COLO829 (cell line): ENCODE measurements at places on chromosomes 5 and 9.

DNA sequence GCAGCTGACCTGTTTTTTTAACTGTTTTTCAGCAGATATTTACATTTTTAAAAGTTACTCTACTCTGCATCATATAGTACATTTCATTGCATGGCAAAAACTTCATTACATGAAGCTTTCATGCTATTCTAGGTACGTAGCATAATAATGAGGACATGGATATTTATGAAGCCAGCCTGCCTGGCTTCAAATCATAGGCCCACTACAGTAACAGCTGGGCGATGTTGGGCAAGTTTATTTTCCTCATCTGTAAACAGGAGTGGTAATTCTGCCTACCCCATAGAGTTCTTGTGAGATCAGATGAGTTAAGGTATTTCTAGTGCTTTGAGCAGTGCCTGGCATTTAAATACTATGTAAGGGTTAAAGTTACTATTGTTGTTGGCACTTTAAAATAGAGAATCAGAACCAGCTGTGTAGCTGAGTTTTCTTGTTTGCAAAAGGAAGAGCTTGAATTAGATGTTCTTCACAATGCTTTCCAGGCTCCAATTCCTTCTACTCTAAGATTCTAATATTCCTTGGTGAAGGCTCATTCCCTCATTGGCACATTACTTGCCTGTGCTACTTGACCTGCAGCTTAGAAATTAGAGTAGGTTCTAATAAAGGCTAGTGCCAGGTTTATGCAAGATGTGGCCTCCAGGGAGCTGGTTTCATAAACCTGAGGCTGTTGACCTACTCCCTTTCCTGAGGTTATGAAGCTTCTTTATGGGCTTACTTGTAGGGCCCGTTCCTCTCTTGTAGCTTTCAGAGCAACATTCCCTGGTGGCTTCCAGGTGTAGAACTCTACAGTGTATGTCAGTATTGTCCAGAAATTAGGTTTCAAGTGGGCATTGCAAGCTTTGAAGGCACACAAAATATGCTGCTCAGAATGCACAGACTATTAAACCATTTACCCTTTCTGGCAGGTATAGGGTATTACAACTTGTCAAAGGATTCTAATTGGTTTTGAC lies 14.5 kb downstream of the ANP32B start:
- DNase-seq = no peak

DNA sequence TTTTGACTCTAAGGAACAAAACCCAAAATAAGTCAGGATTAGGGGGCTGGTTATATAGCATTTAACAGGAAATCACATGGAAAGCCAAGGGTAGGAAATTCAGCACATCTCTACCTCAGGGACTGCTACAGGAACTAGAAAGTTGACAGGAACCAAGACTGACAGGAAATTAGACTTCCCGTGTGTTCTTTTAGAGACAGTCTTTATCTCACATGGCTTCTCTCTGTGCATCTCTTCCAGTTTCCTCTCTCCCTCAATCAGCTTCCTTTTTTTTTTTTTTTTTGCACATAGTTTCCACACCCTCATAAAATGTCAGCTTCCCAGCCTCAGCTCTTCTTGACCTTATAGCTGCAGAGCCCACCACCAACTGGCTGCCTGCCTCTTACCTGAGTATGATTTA lies 4.8 kb downstream of the RECK start:
- no peak for DNase-seq

- peak; percentile 69 for DNase-seq
Measured at GRCh38 chr9:31119890-31120454, 1264.5 kb upstream of the ACO1 start.

- peak; percentile 14 for DNase-seq
Measured at GRCh38 chr5:180315762-180316212, 23.9 kb upstream of the MAPK9 start.

DNA sequence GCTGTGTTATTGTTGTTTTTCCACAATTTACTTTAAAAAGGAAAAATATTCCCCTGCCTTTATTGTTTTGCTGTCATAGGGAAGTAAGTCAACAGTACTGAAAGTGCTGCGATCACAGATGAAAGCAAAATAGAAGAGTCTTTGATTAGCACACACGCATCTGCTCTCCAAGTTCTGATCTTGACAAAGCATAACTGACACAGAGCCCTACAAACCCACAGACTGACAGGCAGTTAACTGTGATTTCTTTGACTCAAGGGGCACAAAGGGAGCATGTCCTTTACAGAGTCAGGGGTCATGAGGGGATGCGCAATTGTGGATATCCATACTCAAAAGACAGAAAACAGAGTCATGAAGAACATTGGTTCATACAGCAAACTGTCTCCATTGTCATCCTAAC lies 123.7 kb downstream of the SNCAIP start:
- DNase-seq = no peak

DNA sequence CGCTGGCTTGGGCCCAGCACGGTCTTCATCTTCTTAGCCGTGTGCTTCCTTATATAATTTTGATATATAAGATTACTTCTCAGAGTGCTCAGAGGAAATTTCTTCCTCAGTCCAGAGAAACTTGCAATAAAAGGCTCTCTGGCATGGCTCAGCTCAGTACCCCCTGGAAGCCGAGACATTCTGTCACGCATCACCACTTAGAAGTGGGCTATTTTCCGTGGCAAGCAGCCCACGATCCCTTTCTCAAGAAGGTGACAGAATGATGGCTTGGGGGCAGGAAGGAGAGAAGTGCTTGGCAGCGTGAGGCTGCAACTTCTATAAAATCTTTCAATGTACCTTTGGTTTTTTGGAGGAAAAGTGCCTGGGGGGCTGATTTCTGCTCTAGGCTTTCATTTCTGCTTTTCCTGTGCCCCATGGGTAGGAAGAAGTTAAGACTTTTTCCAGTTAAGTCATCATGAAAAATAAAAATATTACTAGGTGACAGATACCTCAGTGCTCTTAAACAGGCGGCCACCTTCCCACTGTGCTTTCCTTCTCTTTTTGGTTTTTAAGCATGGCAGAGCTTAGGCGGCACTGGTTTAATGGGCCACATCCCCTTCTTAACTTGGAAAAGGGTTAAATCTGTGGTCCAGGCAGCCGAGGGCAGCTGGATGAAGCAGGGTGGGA lies 104.6 kb downstream of the MVB12B start:
- no peak for DNase-seq

DNA sequence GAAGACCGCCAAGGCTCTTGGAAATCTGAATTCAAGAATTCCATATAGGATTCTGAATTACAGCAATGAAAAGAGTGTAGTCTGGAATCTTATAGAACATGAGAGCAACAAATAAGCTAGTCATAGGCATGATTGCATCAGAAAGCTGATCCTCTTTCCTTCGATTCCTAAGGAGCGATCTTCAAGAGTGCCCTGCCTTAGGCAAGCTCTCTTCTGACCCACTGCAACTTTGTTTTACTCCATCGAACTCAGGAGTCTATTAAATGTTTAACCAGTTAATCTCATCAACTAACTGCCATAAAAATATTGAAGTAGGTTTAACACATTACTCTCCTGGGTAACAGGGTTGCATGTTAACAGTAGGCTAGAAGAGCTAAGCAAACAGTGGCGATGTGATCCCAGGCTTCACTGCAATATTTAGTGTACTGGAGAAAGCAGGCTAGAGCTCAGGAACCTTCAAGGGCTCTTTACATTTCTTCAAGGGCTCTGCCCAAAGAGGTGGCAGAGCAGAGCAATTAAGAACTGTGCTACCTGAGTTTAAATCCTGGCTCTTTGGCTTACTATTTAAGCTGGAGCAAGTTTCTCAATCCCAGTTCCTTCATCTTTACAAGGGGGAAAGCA lies 146.3 kb downstream of the RORB start:
- no peak for DNase-seq

GRCh38 chr5:148897842-148898241 lies 71.4 kb downstream of the ADRB2 start:
- DNase-seq = no peak

DNA sequence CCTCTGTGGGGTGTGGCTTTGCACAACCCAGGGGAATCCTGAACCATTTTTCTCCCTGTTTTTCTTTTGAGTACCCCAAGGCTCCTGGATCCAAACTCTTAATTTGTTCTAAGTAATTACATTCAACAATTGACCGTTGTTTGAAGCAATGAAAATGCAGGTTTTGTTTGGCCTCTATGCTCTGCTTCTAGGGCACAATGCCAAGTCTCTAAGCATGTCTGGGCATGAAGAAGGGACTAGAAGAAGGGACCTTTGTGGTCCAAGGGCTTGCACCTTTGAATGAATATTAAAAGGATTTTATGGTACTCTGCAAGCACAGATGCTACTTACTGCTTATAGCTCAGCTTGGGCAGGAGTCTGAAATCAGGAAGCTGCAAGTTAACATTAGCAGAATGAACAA lies 6.6 kb upstream of the ENC1 start:
- DNase-seq = peak; percentile 65

DNA sequence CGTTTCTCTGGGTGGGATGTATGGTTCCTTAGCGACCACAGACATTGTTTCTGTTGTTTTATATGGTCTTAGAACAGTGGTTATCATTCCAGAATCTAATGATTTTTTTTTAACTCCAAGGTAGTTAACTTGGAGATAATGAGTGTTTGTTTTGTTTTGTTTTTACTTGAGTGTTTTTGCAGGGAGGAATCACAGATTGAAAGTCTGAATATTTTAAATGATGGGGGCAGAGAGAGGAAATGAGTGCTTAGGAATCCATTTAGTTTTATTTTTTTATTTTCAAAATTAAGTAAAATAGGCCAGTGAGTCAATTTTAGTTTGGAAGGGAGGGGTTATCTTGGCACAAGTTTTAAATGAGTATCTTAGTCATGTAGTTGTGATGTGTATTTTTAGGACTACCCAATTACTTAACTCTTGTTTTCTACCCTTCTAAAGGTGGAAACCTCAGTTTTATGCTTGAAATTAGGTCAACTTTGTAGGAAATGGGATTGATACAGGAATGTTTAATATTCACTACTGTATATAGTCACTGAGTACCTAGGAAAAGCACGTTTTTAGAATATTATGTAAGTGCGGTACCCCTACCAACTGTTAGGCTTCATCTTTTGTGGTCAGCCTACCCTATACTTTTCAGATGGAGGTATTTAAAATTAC lies 2.0 kb downstream of the UBE2R2 start:
- DNase-seq = no peak
